Brain pericyte (primary cell): ENCODE measurements at places on chromosomes 5 and 9.
A peak's percentile ranks its signal among the peaks of the same experiment; 100 is the strongest.

DNA sequence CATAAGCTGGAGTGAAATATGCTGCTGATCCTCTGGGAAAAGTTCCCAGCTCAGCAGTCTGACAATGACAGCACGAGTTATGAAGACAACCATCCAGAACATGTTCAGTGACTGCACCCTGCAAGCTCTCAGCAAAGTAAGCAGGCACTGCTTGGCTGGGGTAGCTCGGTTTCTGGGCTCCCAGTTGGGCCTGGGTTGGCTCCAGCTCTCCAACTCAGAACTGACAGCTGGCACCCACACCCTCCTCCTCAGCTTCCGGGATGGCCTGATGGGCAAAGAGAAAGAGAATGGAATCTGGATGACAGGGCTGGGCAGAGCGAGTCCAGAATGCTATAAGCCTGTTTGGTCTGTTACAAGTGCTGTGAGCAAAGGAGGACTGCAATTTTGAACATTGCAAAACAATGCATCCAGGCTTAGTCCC lies 185.0 kb downstream of the CSNK1G3 start:
- no peak for DNase-seq

GRCh38 chr9:127197861-127198430 lies 66.6 kb upstream of the GARNL3 start:
- no peak for DNase-seq

GRCh38 chr9:78472111-78472510 lies 175.2 kb downstream of the PSAT1 start:
- DNase-seq = no peak

- no peak for DNase-seq
Measured at GRCh38 chr9:104080983-104081382, 13.1 kb upstream of the SMC2 start.

DNA sequence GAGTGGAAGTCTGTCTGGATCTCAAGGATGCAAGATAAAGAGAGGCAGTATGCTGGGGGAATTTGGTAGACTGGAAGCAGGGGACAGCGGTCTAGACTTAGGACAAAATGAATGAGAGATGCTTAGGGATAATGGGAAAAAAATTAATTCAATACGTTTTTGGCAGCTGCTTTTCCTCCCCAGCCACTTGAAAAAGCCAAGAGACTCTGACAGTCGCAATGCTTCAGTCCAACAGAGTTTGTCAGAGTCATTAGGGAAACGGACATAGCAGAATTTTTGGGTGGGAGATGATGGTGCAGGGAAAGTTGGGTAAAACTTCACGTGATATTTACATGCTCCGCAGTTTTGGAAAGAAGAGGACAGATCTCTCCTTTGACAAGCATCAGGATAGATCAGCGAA lies 129.7 kb downstream of the GOLPH3 start:
- no peak for DNase-seq

- no peak for DNase-seq
Measured at GRCh38 chr9:36788534-36788933, 215.8 kb downstream of the MELK start.

- no peak for DNase-seq
Measured at GRCh38 chr5:38601863-38602298, 45.4 kb upstream of the LIFR start.

DNA sequence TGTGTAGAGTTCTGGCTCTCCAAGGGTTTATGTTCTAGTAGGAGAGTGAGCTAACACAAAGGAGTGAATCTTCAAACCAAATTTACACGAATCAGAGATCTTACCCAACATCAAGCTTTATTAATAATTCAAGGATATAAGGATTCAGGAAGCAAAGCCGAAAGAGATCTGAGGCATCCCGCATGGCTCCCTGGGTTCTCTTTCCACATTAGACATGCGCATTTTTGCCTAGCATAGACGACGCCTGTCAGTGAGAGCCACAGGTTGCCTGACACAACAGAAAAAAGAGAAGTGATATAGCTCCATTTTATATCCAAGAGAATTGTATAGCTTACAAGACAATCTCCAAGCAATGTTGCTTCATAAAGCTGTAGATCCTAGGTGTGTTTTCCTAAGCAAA lies 52.6 kb downstream of the ESM1 start:
- no peak for DNase-seq

- DNase-seq = no peak
Measured at GRCh38 chr9:134136118-134136995, 475 bp downstream of the WDR5 start.

- DNase-seq = no peak
Measured at GRCh38 chr9:87520172-87520683, 22.6 kb downstream of the DAPK1 start.

- no peak for DNase-seq
Measured at GRCh38 chr5:175810457-175810856, 60.9 kb upstream of the CPLX2 start.

DNA sequence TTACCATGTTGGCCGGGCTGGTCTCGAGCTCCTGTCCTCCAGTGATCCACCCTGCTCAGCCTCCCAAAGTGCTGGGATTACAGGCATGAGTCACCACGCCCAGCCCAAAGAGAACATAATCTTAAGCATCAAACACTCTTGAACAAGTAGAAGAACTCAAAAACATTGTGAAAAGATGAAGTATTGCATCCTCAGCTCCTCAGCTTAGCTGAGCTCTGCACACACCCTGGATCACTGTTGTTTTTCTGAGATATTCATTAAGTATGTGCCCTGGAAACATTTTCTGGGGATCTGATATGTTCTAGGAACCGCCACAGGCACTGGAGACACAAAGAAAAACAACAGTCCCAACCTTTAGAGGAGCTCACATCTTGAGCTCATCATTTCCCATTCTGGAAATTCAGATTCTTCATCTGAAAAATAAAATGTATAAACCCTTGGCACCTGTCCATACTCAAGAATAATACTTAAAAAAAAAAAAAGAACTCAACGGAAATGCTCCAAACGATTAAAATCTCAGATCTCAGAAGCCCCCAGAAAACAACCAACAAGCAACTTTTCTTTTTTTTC lies 62.2 kb upstream of the ZNF462 start:
- peak; percentile 21 for DNase-seq

GRCh38 chr9:131799177-131799823 lies 59.4 kb upstream of the RAPGEF1 start:
- no peak for DNase-seq

DNA sequence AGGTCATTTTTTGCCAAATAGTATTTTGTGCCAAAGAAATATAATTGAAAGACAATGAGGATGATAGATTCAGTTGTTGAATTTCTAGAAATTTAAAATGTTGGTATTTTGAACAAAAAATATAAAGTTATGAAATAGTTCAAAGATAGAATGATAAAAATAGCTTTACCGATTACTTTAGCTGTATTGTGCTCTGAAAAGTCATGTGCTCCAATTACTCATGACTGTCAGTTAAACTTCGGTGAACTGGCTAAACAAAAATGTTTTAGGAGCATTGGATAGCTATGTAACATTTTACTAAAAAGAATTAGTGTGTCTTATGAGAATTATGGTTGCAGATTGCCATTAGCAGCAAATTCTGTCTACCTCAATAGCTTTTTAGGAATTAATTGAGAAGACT lies 177.3 kb upstream of the VCAN start:
- no peak for DNase-seq

- no peak for DNase-seq
Measured at GRCh38 chr9:112434487-112434886, 52.1 kb upstream of the KIAA1958 start.

DNA sequence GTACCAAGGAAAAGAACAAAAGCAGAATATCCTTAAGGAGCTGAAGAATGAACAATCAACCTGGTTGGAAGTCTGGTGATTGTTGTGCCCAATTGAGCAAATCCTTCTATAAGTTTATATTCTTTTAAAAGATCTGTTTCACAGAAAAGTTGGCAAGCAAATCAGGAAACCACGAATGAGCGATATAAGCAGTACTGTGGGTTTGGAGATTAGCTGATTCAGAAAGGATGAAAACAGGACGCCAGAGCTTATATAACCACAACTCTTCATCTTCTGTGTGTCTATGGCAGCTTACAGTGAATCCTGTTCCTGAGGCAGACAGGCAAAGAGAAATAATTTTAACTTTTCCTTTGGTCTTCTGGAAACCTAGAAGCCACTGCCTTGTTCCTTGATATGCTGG lies 61.7 kb downstream of the SLC38A9 start:
- DNase-seq = no peak

DNA sequence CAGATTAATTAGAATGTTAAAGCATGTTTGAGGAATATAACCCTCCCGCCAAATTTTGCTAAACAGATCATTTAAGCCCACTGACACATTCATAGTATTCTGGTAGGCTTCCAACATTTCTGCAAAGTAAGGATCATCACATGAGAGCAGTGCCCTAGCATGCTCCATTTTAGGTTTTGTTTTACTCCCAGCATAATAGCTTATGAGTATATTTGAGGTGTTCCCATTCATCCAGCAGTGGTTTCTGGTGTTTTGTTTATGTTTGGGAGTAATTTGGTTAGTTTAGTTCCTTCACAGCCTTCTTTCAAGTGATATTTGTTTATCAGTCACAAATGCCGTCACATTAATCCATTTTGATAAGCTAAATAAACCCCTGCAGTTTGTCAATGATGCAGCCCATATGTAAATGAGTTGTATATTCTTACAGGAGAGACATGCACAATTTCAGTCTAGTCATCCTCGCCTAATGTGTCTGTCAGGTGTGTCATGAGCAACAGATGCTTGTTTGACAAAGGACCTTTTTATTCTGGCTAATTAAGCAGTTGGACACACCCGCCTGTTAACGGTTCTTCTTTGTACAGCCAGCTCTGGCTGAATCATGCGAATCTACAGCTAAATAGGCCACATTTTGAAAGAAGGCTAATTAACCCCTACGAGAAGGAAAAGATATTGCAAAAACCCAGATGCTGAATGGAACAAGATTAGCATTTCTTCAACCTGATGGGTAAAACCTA lies 124.4 kb downstream of the RFX3 start:
- no peak for DNase-seq

- DNase-seq = no peak
Measured at GRCh38 chr9:110188991-110189390, 19.0 kb downstream of the C9orf152 start.

DNA sequence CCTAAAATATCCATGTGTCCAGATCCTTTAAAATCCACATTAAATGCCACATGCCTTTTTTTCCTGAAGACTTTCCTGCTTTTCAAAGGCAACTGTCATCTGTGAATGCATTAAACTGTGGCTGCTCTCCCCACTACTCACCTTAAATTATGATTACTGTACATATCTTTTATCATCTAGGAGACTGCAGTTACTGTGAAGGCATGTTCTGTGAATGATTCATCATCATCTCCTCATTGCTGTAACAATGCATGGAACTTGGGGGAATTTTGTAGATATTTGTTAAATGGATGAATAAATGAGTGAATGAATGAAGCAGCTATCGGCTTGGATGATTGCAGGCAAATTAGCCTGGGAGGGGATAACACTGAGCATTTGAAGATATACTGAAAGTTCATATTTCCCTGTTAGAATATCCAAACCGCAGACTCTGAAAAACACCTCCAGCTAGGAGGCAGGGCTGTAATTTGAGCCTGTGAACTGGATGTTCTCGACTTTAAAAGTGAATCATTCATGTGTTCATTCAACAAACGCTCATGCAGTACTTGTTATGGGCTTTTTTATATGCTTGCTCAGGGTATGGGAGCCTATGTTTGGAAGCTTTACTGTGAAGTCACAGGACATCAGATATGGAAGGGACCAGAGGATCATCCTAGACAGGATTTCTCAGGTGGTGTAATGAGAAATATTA lies 519.2 kb downstream of the KIF4B start:
- DNase-seq = no peak

DNA sequence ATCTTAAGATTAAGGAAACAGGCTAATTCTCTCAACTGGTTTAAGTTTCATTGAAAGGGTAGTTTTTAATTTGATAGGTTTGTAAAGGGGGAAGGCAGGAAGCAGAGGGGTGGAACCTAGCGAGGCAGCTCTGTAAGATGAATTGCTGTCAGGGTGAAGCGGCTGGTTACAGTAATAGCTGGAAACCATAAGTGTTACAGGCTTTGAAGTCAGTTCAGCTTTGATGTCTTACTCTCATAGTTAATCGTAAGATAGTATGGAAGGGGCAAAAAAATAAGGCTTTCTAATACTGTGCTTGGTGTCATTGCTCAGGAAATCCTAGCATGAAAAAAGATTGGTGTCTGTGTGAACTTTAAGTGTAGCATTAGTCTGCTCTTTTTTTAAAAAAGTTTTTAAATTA lies 20.3 kb downstream of the POU5F2 start:
- DNase-seq = no peak

DNA sequence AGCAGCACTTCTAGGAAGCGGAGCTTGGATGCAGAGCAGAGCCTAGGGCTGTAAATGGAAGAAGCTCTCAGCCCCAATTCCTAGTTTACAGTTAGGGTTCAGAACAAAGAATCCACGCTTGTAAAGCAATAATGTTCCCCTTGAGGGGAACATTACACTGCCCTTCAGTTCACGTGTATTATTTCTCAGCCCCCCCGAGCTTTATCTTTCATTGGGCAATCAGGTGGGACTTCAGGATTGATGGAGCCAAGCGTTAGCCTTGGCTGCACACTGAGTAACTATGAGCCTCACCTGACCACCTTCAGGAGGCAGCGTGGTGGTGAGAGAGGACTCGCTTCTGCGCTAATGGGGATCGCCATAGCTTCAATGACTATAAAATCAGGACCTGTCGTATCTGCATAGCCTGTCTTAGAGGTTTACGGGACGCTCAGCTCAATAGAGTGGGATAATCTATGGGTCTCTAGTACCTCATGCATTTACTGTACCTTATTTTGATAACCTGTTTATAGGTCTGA lies 157.0 kb upstream of the RASEF start:
- no peak for DNase-seq

DNA sequence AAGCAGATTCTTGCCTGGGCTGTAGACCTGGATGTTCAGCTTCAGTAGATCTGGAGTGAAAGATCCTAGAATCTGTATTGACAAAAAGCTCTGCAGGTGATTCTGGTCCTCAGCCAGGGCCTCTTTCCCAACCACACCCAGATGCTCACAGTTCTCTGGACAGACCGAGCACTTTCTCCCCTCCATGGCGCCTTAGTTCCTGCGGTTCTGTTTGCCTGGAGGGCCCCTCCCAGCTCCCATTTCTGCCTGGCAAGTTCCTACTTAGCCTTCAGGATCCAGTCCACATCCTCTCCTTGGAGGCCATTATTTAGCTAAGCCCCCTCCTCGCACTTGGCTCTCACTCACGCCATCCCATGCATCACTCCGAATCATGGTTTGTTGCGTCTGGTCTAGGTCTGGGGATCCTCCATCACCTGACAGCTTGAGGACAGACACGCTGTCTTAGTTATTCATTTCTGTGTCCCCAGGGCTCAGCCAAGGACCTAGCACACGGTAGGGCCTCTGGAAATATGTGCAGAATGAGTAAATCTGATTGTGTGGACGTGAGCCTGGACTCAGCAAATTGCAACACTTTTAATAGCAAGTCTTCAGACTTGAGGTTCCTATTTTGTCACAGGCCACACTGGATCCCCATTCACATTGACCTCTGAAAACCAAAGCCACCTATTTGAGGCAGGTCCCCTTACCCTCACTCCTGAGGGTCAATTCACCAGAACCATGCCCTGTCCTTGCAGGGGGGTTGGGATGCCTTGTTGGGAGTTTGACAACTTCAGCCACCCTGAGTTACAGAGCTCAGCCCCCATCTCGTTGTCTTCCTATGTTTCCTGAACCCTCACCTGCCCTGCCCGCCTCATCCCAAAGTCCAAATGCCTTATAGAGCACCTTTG lies 50.7 kb downstream of the COL15A1 start:
- no peak for DNase-seq
